ENCODE measurements at places on chromosomes 11 and 22. TPM values are rescaled to one million over a fixed set of nuclear protein-coding genes. Genes with fewer than 3 reads are reported as not detected.

ZBTB44 gene
- 158 TPM for total RNA-seq

CD3G gene
- 0.08 TPM for total RNA-seq

DDI1 gene
- 17.8 TPM for total RNA-seq

- no peaks in the 10 kb centered on the region for H3K27me3 ChIP-seq
- H3K4me1 ChIP-seq, result peaks cover 24% of the 10 kb centered on the region
- peak overlapping the region; percentile 94 for H3K4me3 ChIP-seq
- peak overlapping the region; percentile 97 for H3K27ac ChIP-seq
- no peaks in the 10 kb centered on the region for H3K36me3 ChIP-seq
Measured at GRCh38 chr22:21568347-21569075, 997 bp downstream of the UBE2L3 start.

DNA sequence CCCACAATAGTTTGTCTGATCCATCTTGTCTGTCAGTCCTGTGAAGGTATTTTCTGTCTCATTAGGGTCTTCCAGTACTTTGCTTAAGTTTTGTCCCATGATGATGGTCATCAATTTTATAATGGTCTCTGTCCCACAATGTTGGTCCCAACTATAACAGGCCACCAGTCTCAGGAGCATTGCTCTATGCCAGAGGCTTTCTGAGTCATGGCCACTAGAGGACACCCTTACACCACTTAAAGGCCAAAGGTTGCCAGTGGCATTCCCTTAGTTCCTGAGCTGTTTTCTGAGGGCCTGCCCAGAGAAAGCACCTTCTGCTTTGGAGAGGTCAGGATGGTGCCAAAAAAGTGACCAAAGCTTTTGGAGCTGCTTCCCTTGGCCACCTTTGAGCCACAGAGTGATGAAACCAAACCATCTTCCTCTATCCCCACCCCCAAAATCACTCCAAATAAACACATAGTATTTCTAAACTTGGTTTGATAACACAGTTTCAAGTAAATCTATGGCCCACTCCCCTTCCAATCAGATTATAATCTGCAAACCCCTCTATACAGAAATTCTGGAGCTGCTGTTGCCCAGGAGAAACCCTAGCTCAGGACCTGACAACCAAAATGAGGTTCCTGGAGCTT, 19.3 kb downstream of the EIF3F start:
- H3K27ac ChIP-seq, result no peak overlapping the region
- peak; percentile 80 for DNase-seq
- no peaks in the 10 kb centered on the region for H3K27me3 ChIP-seq
- no peak overlapping the region for H3K4me3 ChIP-seq

DNA sequence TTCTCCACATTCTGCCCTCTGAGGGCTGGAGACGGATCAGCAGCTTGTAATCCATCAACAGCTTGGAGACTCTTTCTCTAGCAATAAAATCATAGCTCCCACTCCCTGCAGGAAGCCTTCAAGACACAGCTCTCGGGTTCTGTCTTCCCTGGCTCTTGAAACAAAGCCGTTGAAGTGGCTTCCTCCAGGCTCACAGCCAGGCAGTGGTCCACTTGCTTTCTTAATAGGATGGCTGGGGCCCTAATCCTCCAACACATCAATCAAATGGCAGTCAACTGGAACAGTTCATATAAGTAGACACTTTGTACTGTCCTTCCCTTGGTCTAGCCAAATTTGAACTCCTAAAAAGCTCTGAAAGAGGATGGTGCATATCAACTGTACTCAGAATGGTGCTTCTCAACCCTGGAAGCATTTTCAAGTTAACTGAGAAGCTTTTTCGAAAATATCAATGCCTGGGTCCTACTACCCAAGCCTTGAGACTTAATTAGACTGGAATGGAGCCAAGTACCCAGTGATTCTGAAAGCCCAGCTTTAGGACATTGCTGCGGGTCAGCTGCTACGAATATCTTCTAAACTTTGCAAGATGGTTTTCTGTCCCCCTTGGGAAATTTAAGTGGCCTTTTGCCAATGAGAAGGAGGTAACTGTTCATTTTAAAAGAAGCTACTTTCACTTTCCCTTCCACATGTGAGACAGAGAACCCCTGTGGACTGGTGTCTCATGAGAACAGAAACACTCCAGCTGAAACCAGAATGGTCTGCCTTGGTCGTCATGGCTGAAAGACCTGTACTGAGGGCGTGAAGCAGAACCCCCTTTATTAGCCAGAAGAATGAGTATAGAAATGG, 74.7 kb downstream of the SC5D start:
- DNase-seq, result no peak
- no peaks in the 10 kb centered on the region for H3K36me3 ChIP-seq
- no peaks in the 10 kb centered on the region for H3K27me3 ChIP-seq
- H3K27ac ChIP-seq, result peak overlapping the region; percentile 62
- H3K4me3 ChIP-seq, result no peak overlapping the region

DNA sequence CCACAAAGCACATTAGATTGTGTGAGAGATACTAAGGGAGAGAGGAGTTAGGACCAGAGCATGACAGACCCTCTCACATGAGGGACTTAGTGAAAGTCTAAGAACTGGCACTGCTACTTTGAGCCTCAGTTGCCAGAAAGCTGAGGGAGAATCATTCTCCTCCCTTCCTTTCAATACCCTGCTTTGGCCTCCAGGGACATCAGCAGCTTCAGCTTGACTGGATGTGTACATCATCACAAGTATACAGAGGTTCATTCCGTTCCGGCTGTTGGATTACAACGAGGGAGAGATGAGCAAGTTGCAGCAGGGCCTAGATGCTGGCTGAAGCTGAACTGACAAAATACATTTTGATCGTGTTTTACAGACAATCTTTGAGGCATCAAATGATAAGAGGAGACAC, 15.7 kb upstream of the ANO5 start:
- H3K27me3 ChIP-seq, result no peaks in the 10 kb centered on the region
- no peak overlapping the region for H3K27ac ChIP-seq
- no peak overlapping the region for H3K4me3 ChIP-seq
- H3K36me3 ChIP-seq, result no peaks in the 10 kb centered on the region
- H3K4me1 ChIP-seq, result no peaks in the 10 kb centered on the region

GRCh38 chr11:64586366-64586765, 4.7 kb upstream of the SLC22A12 start:
- H3K27ac ChIP-seq, result no peak overlapping the region
- no peak overlapping the region for H3K4me3 ChIP-seq
- DNase-seq, result no peak

- no peak overlapping the region for H3K27ac ChIP-seq
- H3K27me3 ChIP-seq, result no peaks in the 10 kb centered on the region
- no peak overlapping the region for H3K4me3 ChIP-seq
- H3K4me1 ChIP-seq, result no peaks in the 10 kb centered on the region
Measured at GRCh38 chr11:131823772-131824171, 453.4 kb downstream of the NTM start.

Measured in testis (tissue), 5 donors.